ENCODE measurements at places on chromosomes 5 and 9.

- DNase-seq, result no peak
Measured at GRCh38 chr9:4276856-4277255, 23.0 kb downstream of the GLIS3 start.

- peak; percentile 2 for DNase-seq
Measured at GRCh38 chr9:134032456-134033222, 7.4 kb downstream of the BRD3OS start.

GRCh38 chr5:139636207-139636792 is 11.8 kb upstream of the CXXC5 start:
- peak; percentile 55 for DNase-seq

DNA sequence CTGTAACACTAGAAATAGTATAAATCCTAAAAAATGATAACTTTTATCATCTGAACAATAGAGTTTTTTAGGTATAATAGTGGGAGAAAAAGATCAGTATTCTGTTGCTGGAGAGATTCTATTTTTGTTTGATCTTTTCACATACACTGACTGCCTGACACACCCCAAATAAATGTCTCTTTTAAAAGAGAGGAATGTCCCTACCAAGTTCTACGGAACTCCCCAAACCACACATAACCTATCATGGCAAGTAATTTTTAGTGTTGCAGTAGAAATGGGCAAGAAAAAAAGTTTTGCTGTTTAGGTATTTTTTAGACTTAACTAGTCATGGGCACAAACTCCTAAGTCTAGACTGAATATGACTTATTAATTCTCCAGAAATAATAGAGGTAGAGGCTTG is 139.1 kb downstream of the ELAVL2 start:
- DNase-seq, result no peak

DNA sequence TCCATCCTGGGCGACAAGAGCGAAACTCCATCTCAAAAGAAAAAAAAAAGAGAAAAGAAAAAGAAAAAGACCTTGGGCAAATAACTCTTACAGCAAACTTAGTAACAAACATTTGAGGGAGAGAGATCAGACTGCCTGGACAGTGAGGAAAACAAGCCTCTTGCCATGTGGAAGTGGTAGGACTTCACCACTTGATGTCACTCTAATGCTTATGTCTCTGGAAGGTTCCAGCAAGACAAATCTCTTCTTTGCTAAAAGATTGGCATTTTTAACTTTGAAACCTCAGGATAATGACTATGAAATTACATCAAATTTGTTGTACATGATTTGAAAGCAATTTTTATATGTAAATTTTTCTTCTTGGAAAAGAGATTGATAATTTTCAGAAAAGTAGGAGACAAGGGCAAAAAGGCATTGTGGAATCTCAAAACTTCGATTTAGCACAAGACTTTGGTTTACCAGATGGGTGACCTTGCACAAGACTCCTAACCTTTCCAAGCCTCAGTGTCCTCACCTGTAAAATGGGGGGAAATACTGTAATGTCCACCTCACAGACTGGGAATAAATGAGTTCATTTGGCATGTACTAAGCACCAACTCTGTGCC is 5.4 kb downstream of the ACTL7B start:
- DNase-seq, result no peak

GRCh38 chr9:93567271-93567959 is 9.0 kb upstream of the PHF2 start:
- DNase-seq, result no peak

- no peak for DNase-seq
Measured at GRCh38 chr9:127716412-127716811, 533 bp downstream of the TTC16 start.

DNA sequence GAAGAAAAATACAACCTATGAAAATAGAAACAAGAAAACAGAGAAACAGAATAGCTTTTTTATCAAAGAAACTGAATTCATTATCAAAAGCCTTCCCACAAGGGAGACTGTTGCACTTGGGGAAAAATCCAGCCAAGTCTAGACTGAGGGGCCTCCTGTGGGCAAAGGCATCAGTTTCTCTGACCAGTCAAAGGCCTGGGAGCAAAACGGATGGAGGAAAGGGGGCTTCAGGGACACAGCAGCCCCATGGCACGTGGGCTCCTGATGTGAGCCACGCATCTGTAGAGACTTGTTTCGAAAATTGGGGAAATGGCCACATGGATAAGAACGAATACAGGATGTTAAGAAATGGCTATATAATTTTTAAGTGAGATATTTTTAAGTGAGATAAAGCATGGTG is 21.1 kb downstream of the ZDHHC11B start:
- DNase-seq, result no peak

- no peak for DNase-seq
Measured at GRCh38 chr5:137142346-137142745, 356.8 kb downstream of the SPOCK1 start.

DNA sequence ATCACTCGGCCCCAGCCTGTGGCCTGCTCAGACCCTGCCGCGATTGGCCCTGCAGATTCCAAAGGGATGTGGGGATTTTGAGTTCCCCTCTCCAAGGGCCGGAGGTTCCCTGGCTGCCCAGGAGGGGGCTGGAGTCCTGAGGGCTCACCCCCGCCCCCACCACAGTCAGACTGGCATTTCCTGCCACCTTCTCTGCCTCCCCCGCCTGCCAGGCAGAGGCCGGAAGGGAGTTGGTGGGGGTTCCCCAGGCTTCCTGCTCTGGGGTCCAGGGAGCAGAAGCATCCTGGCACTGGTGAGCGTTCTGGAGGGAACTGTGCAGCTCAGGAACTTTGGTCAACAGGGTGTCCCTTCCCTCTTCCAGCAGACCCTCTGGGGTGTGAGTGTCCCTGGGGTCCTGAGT is 70.6 kb downstream of the RXRA start:
- DNase-seq, result peak; percentile 80

DNA sequence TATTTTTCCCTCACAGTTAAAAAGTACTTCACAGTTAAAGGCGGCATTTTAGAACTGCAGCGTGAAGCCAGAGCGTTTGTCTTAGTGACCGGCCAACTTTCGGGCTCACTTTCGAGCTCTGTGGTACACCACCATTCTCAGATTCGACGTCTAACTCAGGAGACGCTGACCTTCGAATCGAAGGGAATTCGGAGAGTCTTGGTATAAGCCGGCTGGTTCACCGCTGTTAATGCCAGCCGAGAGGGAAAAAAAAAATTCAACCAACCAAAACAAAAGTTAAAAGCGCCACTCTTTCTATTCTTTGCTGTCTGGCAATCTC is 544 bp upstream of the SNX24 start:
- DNase-seq, result no peak

- DNase-seq, result no peak
Measured at GRCh38 chr5:39801306-39801705, 376.5 kb upstream of the DAB2 start.

DNA sequence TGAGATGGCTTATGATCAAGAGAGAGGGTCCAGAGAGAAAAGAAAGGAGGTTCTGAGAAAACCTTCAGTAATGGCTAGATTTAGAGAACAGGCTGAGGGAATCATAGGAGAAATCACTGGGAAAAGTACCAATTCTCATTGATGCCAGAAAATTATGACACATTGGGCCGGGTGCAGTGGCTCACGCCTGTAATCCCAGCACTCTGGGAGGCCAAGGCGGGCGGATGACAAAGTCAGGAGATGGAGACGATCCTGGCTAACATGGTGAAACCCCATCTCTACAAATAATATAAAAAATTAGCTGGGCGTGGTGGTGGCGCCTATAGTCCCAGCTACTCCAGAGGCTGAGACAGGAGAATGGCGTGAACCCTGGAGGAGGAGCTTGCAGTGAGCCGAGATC is 29.5 kb upstream of the PLIN2 start:
- DNase-seq, result no peak

DNA sequence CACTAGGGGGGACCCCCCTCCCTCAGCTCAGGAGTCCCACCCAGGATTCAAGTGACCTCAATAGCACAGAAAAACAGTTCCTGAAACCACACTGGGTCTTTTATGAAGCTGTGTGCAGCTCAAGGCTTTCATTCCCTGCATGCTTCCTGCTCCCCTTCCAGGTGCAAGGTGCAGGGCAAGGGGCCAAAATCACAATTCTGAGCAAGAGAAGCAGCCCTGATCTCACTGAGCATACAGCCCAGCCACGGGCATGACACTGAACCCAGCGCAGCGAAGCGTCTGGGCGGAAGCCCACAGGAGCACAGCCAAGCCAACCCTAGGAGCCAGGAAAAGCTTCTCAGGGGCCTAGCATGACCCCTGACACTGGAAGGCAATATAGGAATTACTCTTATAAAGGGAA is 62.9 kb downstream of the IRX2 start:
- DNase-seq, result no peak

DNA sequence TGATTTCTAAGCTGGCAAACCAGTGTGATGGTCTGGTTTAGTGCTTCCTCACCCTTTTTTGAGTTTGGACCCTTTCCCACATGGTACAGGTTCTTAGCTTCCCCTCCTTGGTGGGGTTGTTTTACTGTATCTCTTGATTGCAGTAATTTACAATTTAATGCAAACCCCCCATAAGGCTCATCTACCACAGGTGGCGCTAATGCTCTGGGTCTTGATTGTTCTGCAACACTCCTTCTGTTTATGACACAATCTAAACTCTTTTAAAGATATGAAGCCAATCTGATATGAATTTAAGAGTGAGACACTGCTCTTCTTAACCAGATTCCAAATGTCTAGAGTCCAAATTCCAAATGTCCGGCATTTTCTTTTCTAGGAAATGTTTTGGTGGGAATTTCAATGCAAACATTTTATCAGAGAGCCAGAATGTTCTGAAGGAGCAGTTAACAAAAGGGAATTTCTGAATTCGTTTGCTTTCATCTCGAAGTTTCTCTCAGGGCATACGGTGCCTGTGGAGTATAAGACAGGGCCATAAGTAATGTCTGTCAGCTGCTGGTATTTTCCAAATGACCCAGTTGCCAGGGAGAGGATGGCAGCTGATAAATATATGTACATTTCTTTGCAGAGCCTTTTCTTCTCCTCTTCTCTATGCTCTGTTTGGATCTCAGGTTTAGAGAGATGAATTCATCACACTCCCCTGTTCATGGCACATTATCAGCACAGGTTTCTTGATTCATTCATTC is 246.8 kb downstream of the ARHGAP26 start:
- DNase-seq, result peak; percentile 69

GRCh38 chr5:158869092-158869491 is 230.6 kb downstream of the EBF1 start:
- no peak for DNase-seq

GRCh38 chr9:105877721-105878120 is 183.4 kb downstream of the TMEM38B start:
- no peak for DNase-seq

DNA sequence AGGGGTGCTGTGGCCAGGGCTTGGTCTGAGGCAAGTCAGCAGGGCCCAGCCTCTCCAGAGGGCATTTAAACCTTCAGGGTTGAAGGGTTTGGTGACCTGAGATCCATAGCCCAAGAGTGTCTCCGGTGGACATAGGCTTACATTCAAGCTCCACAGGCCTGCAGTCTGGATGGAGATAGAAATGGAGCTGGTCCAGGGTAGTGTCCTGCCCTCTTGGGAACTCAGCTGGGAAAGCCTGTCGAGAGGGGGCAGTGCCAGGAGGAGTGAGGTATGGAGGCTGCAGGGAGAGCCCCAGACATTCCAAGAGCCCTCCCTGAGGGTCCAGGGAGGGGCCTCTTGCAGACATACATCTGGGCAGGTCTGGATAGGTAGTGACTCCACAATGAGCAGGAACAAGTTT is 177.0 kb upstream of the MVB12B start:
- DNase-seq, result no peak

DNA sequence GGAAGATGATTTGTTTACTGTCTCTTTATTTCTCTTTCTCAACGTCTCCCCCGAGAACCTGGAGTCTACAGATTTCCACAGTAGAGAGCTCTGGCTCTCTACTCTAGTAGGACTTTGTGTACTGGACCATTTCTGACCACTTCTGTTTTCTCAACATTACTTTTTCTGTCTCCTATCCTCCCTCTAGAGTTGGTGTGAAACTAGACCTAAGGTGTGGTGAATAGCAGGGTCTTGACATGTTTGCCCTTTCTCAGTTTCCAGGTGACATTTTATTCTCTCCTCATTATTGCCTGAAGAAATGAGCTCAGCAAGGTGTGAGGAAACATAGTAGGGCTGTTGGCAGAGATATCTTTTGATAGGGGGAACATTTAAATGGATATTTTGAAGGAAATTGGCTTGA is 62.1 kb upstream of the IL6ST start:
- DNase-seq, result no peak

DNA sequence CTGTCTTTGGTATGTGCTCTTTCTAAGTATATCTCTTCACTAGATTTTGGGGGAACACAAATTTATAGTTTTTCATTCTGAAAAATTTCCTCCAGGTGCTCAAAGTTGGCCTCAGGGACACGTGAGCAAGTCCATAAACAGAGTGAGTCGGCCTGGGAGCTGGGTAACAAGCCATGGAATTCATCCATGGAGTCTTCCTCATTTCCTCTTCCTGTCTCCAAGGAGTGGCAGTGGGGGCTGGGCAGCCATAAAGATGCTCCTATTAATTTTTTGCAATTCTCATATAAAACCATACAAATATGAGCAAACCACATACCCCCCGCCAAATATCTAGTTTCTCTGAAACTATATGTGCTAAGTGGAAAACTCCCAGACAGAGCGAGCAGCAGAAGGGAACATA is 136.6 kb upstream of the OTULINL start:
- peak; percentile 34 for DNase-seq

DNA sequence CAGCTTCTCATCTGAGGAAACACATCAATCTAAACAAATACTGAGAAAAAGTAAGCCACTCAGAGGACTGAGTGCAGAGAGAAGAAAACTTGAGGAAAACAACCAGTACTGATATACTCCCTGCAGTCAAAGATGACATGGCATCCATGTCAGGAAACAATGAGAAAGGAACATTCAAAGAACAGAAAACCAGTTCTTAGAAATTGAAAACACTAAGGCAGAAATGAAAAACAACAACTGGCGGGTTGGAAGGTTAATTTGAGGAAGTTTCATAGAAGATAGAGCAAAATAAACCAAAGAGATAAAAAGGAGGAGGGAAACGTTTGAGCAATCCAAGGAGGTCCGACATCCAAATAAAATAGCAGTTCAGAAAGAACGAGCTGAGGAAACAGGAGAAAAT is 475.2 kb downstream of the HINT1 start:
- no peak for DNase-seq

- no peak for DNase-seq
Measured at GRCh38 chr9:38413283-38413682, 11.0 kb downstream of the IGFBPL1 start.

DNA sequence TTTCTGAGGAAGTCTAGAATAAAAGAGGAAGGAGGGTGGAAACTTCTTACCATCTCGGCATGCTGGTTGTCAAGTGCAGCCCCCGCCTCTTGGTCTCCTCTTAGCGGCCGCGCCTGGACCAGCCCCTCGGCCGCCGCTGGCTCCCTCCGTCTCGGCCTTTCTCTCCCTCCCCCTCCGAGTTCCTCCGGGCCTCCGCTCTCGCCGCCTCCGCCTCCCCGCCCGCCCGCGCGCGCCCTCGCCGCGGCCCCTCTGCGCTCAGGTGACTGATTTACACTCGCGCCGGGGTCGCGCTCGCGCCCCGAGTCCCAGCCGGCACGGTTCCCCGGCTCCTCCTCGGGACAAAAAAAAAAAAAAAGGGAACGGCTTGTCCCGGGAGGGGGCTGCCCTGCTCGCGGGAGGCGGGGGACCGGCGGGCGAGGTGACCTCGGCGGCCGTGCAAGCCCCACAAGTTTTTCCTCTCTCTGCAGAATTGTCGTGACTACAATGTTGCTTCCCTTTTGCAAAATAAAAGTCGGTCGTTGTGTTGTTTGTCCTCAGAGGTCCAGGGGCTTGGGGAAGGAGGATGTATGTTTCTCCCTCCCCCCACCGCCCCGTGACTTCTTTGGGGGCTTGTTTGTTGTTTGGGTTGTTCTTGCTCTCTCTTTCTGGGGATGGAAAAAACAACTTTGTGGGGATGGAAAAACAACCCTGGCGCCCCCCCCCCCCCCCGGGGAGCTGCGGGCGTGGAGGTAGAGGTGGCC is at the start of gene BNC2:
Gene BNC2, minus strand, starts transcription at position 75 of the 740 bp plus-strand sequence. Its CDS starts 22 bp downstream, at position 53.
- peak; percentile 60 for DNase-seq

- peak; percentile 20 for DNase-seq
Measured at GRCh38 chr5:14593326-14594021, 11.9 kb downstream of the OTULINL start.
